ENCODE measurements at places on chromosomes 5 and 9.

DNA sequence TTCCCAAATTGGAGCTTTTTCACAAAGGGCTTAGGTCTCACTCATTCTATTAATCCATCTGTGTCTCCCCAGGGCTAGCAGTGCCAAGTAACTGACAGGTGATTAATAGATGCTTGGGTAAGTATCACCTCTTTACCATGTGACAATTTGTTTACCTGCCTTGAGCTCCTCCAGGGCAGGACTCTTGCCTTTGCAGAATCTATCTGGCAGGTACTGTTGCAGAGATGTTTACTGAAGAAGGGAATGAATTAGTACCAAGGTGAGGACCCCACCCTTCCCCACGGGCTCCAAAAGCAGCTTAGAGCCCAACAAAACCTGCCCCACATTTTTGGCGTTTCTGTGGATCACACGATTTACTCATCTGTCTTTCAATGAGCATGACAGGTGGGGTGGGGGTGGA, 698 bp upstream of the TGFBI start:
- DNase-seq: no peak

DNA sequence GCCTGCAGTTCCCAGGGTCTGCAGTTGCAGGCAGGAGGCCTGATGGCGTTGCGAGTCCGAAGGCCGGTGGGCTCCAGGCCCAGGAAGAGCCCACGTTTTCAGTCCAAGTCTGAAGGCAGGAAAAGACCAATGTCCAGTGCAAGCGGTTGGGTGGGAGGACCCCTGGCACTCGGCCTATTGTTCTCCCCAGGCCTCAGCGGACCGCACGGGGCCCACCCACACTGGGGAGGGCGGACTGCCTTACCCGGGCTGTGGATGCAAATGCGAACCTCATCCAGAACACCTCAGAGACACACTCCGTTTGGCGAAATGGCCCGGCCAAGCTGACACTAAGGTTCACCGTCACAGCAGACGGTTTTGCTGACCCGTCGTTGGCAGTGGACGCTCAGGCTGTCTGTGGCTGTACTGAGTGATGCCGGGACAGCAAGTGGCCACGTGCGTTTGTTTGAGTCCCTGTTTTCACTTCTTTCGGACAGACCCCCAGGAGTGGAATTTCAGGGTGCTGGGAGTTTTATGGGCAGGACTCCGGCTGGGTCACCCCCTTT, 10.2 kb upstream of the SEC16A start:
- no peak for DNase-seq

- no peak for DNase-seq
Measured at GRCh38 chr5:89929834-89930233, 479.7 kb downstream of the CETN3 start.

DNA sequence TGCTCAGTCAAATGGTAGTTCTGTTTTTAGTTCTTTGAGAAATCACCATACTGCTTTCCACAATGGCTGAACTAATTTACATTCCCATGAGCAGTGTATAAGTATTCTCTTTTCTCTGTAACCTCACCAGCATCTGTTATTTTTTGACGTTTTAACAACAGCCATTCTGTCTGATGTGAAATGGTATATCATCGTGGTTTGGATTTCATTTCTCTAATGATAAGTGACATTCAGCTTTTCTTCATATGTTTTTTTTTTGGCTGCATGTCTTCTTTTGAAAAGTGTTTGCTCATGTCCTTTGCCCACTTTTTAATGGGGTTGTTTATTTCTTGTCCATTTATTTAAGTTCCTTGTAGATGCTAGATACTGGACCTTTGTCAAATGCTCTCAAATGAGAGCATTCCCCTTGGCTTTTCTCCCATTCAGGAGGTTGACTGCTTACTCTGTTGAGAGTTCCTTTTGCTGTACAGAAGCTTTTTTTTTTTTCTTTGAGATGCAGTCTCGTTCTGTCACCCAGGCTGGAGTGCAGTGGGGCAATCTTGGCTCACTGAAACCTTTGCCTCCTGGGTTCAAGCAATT, 58.7 kb upstream of the RGMB start:
- DNase-seq: no peak

DNA sequence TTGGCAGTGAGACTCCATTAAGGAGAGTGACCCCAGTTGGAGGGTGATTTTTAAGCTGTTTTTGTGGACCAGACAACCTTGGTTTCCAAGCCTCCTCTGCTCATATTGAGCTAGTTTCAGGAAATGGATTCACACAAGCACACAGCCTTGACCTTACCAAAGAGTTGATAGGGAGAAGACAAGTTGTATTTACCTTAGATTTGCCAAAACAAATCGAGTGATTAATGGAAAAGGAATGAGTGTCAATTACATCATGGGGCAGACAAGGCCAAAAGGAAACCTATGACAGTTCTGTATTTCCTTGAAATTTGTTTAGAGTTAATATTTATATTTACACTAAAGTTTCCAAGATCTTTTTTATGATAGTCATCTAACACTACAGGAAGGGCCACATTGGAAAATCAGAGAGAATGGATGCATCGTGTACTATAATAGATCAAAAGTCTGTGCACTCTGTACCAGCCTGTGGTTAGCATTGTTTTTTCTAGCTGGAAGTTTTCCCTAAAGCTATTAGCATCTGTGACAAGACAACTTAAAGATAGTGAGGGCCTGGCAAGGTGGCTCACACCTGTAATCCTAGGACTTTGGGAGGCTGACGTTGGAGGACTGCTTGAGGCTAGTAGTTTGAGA, 86.0 kb upstream of the FER start:
- DNase-seq: no peak

- peak; percentile 60 for DNase-seq
Measured at GRCh38 chr5:163963881-163964280, 458.5 kb downstream of the MAT2B start.

DNA sequence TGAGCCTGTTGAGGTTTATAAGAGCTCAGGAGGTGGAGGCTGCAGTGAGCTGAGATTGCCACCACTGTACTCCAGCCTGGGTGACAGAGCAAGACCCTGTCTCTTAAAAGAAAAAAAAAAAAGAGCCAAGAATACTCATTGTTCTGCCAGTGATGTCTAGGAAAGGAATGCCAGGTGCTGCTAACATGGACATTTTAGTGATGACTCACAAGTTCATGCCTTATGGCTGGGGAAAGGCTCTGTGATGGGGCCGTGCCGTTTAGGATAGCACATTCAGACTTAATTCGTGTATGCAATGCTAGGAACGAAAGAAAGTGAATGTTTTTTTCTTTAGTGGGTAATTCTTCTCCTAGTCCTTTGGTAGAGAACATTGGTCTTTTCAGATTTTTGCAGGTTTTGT, 134.2 kb downstream of the ARHGAP26 start:
- DNase-seq: no peak

DNA sequence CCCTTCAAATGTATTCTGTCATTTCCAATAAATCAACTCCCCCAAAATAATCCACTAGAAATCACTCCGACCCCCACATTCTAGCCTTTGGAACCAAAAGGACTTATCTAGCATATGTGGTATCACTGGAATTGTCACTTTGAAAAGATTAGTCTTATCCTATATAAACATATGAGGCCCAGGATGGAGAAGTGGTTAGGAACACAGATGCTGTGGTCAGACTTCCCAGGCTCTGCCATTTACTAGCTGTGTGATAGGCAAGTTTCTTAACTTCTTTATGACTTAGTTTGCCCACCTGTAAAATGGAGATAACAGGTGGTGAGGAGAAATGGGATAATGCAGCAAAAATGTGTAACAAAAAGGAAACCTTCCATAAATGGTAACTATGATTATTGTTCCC, 62.0 kb upstream of the GLRX start:
- no peak for DNase-seq

- peak; percentile 21 for DNase-seq
Measured at GRCh38 chr9:12230708-12231107, 462.5 kb upstream of the TYRP1 start.

GRCh38 chr5:160747987-160748386, 104.0 kb downstream of the ATP10B start:
- DNase-seq: no peak

- peak; percentile 54 for DNase-seq
Measured at GRCh38 chr5:32446630-32447029, 2.1 kb upstream of the ZFR start.

DNA sequence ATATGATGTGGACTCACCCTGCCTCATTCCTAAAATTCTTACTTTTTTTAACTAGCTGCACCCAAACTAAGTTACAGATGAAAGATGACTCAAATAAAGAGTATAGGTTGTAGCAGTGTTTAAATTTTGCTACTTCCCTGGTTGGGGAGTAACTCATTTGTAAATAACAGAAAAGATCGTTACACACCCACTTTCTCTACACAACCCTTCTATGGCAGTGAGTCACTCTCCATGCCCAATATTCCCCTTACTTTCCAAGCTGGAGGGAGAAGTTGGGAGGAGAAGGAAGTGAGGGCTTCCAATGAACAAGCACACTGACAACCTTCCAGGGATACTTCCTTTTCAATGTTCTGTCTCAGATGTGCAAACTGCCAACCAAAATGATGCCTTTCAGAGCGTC, 1.9 kb downstream of the RASEF start:
- DNase-seq: no peak

GRCh38 chr9:93223260-93224180, 39.6 kb downstream of the WNK2 start:
- peak; percentile 16 for DNase-seq

- DNase-seq: no peak
Measured at GRCh38 chr9:127144670-127145445, 22.4 kb upstream of the ANGPTL2 start.

- no peak for DNase-seq
Measured at GRCh38 chr9:98818764-98819163, 11.3 kb downstream of the GALNT12 start.

GRCh38 chr5:161105525-161105924, 253.5 kb upstream of the ATP10B start:
- peak; percentile 63 for DNase-seq

DNA sequence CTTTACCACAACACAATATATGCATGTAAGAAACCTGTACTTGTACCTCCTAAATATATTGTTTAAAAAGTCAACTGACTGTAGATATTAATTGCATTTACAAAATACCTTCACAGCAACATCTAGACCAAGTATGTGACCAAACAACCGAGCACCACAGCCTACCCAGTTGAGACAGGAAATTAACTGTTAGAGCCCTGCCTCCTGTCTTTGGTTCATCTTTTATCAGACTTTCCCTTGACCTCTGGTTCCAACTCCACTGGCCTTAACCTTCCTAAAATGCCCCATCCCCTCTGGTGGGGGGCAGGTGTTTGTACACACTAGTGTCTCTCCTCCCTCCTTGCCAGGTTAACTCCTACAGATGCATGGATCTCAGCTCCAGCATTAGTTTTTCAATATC, 155.0 kb upstream of the PANK3 start:
- no peak for DNase-seq

DNA sequence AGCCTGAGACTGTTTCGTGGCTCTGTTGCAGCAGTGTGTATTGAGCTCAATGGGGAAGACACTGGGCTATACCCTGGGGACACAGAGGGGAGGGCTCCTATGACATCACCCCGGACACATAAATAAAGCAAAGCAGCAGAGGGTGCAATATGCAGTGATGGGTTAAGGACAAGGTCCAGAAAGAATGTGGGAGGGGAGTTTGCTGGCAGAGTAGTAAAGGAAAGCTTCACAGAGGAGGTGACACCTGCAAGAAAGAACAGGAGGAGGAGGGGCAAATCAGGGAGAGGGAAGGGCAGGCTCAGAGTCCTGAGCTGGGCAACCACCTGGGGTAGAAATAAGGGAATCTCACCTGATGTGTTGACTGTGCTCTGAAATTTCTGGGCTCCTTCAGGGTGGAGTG, 35.3 kb upstream of the CDKN2AIPNL start:
- no peak for DNase-seq

DNA sequence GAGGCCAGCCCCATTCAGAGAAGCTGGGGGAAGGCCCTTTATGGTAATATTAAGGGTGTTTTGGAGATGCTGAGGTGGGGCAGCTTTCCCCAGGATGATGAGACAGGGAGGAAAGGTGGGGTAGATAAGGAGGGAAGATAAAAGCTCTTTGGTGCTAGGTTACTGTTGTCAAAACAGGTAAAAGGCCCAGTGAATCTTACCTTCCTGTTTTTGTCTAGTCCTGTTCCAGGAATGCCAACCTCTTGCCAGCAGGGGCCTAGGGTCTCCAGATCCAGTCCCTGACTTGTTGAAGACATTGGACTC, 797 bp upstream of the CCL27 start:
- DNase-seq: no peak

- no peak for DNase-seq
Measured at GRCh38 chr9:121853617-121854395, 202.4 kb downstream of the DAB2IP start.

DNA sequence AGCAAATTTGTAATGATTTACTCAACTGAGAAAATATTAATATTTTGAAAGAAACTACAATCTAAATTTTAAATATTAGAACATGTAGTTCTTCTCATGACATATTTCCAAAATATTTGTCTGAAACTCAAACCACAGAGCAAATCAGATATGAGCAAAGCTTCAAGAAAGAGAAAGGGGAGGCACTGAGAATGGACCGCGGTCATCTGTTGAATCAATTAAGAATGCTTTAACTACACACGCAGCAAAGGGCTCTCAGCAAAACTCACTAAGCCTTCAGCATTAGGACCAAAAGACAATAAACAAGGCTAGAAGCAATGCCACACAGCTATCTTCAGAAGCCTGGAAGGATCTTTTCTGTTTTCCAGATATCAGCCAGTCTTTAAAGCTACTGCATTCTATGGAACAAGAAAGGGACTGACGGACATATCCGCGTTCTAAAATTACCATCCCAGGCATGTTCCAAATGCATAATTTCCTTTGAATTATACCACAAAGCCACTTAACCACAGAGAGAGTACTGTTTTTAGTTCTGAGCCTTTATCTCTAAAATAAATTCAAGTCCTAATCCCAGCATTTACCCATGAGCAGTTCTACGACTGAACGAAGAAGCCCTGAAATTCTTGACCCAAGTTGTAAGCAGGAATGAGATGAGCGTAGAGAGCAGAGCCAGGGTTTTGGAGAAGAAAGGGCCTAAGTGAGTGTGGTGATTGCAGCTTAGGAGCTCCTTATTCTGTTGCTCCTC, 513.5 kb downstream of the AGTPBP1 start:
- DNase-seq: no peak

- DNase-seq: no peak
Measured at GRCh38 chr5:42927730-42928129, 112.4 kb downstream of the ANXA2R start.

- no peak for DNase-seq
Measured at GRCh38 chr9:98887918-98888510, 55.7 kb upstream of the COL15A1 start.

DNA sequence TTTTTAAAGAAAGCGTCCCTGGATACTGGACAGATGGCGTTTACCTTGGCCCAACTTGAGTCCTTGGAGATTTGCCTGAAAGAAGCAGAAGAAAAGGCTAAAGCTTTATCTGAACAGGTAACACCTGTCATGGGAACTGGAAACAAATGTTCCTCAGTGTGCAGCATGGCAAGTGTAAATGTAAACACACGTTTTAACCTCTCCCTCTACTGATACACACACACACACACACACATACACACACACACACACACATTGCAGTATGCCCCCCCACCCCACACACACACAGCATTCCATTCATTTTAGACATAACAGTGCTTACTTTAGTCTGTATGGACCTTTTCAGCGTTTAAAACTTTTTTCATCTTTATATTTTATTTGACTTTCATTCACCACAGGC, 51.1 kb downstream of the CCDC192 start:
- no peak for DNase-seq

All from inflammatory macrophage treated with lipopolysaccharide for 4 hours (primary cell).